ENCODE measurements at places on chromosomes 13 and 19. TPM values are rescaled to one million over a fixed set of nuclear protein-coding genes. Genes with fewer than 3 reads are reported as not detected.

DACT3 gene
- 13.8 TPM for total RNA-seq

ZNF667 gene
- total RNA-seq = 2.5 TPM

SLC1A6 gene
- total RNA-seq = not detected

MBD3L1 gene
- total RNA-seq = not detected

CYP2A6 gene
- total RNA-seq = 2.0 TPM

PRX gene
- total RNA-seq = 3.2 TPM

PEG3 gene
- total RNA-seq = 15.2 TPM

IL11 gene
- not detected for total RNA-seq

GRCh38 chr13:48069573-48069972 lies 25.3 kb downstream of the MED4 start:
- DNase-seq = no peak

GRCh38 chr19:31676271-31677004 lies 327.2 kb upstream of the TSHZ3 start:
- DNase-seq = no peak

- DNase-seq = no peak
Measured at GRCh38 chr13:80572308-80572922, 231.5 kb upstream of the SPRY2 start.

- DNase-seq = no peak
Measured at GRCh38 chr13:96958286-96958891, 35.9 kb downstream of the OXGR1 start.

GRCh38 chr19:39934584-39935363 lies at the start of gene FCGBP:
TSS of gene FCGBP (minus strand) at chr19:39934634.
- DNase-seq = no peak

- DNase-seq = no peak
Measured at GRCh38 chr13:42766016-42766415, 15.4 kb upstream of the FAM216B start.

DNA sequence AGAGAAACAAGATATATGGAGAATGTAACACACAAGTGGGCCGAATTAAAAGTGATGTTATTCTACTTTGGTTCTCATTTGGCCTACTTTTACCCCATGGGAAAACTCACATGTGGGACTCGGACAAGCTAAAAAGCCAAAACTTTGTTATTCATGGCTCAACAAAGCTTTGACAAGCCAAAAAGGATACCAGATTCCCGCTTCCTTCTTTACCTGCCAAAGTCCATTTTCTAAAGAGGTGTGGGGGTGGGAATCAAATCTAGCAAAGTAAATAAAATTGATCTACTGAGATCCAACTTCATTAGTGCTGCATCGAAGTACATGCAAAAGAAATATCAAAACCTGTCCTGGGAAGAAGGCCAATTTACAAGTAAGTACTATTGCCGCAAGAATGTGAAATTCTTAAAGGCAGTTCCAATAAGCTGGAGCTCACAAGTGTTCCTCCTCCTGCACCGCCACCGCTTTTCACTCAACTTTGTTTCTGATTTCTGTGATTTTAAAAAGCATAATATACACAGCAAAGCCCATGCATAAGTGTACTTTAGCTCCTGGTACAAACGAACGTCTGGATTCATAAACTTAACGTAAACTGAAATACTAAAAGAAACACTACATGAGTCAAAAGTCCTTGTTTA lies 1.1 kb downstream of the LNX2 start:
- no peak for DNase-seq

GRCh38 chr19:974564-975257 lies 9.4 kb upstream of the WDR18 start:
- DNase-seq = no peak
